ENCODE measurements at places on chromosomes 12 and 14. TPM values are rescaled to one million over a fixed set of nuclear protein-coding genes. Genes with fewer than 3 reads are reported as not detected.

The CRIP1 gene
- total RNA-seq, result 5.4 TPM

The LRFN5 gene
- 0.19 TPM for total RNA-seq

The SCNN1A gene
- 1.4 TPM for total RNA-seq

The HIF1A gene
- total RNA-seq, result 502 TPM

The CACNA1C gene
- 5.9 TPM for total RNA-seq

The RFLNA gene
- 43.1 TPM for total RNA-seq

The ACIN1 gene
- total RNA-seq, result 87.8 TPM

The PPM1H gene
- 3.9 TPM for total RNA-seq

The FGF23 gene
- total RNA-seq, result under 0.01 TPM

The CISTR gene
- not detected for total RNA-seq

The DIO3 gene
- total RNA-seq, result not detected

The B4GALNT1 gene
- 2.8 TPM for total RNA-seq

The SBNO1 gene
- total RNA-seq, result 21.1 TPM

The TMED8 gene
- 15.3 TPM for total RNA-seq

The KRT73 gene
- not detected for total RNA-seq

The STXBP6 gene
- 7.7 TPM for total RNA-seq

The REP15 gene
- total RNA-seq, result 2.9 TPM

The NANOG gene
- total RNA-seq, result not detected

The UBC gene
- 3,017 TPM for total RNA-seq

The PNMA1 gene
- total RNA-seq, result 16.1 TPM

The CCDC175 gene
- total RNA-seq, result not detected

The CPNE6 gene
- not detected for total RNA-seq

The ZBTB42 gene
- total RNA-seq, result 1.7 TPM

The AQP2 gene
- not detected for total RNA-seq

The NEK9 gene
- 42.9 TPM for total RNA-seq

The VDR gene
- total RNA-seq, result 3.8 TPM

The GUCY2C gene
- total RNA-seq, result not detected

The PLBD1 gene
- 2.8 TPM for total RNA-seq

The ANP32D gene
- total RNA-seq, result not detected

The PLEKHA5 gene
- 31.0 TPM for total RNA-seq
